ENCODE measurements at places on chromosomes 2 and 18.

GRCh38 chr2:164734196-164734595, 107.4 kb downstream of the COBLL1 start:
- DNase-seq: no peak

- no peak for DNase-seq
Observed at GRCh38 chr18:33576999-33577646, 896 bp upstream of the ASXL3 start.

DNA sequence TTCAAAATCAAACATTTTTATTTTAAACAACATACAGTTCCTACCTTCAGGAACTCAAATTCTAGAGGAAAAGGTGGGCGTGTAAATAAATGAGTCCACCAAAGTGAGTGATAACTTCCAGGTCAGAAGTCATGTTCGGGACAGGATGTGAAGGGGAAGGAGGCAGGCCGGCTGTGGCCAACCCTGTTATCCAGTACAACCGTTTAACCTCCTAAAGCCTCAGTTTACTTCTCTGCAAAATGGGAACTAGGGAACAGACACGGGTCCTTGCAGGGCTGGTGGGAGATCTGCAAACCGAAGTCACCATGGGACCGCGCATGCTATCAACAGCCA, 373 bp downstream of the EIPR1 start:
- DNase-seq: no peak

- no peak for DNase-seq
Observed at GRCh38 chr18:8821083-8821465, 115.7 kb downstream of the MTCL1 start.

- DNase-seq: no peak
Observed at GRCh38 chr2:171317492-171318125, 116.2 kb downstream of the METTL8 start.

DNA sequence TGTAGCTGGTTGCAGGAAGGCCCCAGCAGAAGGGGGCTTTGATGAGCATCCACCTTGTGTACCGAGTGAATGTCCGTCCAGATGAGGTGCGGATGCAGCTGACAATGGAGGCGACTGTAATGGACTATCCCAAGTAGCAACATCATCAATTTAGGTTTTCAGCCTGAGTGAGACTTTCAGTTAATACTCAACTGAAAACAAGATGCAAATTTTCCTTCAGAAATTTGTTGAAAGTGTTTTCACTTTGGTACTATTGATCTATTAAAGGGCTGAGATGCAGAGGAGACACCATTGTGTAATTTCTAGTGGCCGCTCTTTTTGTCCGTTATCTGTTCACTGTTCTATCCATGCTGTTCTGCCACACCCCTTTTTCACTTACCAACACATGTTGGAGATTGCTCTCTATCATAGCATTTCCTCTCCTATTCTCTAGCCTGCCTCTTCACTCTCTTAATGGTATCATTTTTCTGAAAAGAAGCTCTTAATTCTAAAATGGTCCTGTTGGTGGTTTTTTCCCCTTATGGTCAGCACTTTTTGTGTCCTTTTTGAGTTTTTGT, 12.0 kb upstream of the CASP8 start:
- DNase-seq: no peak

DNA sequence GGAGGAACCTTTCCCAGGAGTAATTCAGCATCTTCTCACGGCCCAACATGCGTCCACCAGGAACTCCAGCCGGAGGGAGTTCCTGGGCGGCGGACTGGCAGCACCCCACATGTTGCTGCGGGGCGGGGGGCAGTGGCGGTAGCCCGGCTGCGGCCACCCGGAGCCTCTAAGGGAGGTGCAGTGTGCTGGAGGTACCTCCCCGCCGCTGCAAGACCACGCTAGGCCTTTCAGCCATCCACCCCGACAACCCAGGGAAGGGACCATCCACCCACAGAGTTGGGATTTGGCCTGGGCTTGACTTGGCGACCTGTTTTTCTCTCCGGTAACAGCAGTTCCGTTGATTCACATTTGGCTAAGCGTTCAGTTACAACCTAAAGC, 625 bp downstream of the LYPD6 start:
- no peak for DNase-seq
